K562 (cell line): ENCODE measurements at places on chromosomes 2 and 18. TPM values are rescaled to one million over a fixed set of nuclear protein-coding genes. Genes with fewer than 3 reads are reported as not detected.

DNA sequence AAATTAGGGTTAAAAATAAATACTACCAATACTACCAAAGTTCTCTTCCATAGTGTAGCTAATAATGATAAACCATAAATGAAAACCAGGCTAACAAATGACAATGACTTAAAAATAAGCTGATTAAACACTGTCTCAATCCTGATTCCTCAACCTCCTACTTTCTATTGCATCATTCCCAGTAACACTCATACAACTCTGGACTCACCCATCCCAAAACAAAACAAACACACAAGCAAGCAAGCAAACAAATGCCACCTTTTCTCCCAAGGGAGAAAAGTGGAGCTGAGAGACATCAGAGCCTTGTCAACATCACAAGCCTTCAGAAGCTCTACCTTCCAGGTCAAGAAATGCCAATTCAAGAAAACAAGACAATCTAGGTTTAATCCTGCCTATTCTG lies 620.7 kb downstream of the NYAP2 start:
- H3K27me3 ChIP-seq, result no peaks in the 10 kb centered on the region
- H3K27ac ChIP-seq, result no peak overlapping the region
- no peaks in the 10 kb centered on the region for H3K4me1 ChIP-seq
- no peak for DNase-seq

GRCh38 chr2:214550786-214551185 lies 139.9 kb downstream of the VWC2L start:
- no peaks in the 10 kb centered on the region for H3K27me3 ChIP-seq
- no peak for DNase-seq
- H3K36me3 ChIP-seq, result no peaks in the 10 kb centered on the region
- H3K4me3 ChIP-seq, result no peak overlapping the region
- no peak overlapping the region for H3K27ac ChIP-seq

DNA sequence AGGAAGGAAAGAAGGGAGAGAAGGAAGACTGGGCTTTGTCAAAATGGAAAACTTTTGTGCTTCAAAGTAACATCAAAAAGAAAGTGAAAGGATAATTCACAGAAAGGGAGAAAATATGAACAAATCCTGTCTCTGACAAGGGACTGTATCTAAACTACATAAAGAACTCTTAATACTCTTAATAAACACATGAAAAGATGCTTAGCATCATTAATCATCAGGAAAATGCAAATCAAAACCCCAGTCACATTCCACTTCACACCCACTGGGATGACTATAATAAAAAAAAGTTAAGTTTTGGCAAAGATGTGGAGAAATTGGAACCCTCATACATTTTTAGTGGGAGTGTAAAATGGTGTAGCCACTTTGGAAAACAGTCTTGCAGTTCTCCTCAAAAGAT lies 11.8 kb upstream of the ZFP36L2 start:
- H3K36me3 ChIP-seq, result no peaks in the 10 kb centered on the region
- H3K4me1 ChIP-seq, result no peaks in the 10 kb centered on the region; the same call in 1 of the 2 replicates
- H3K4me3 ChIP-seq, result no peak overlapping the region
- H3K27ac ChIP-seq, result no peak overlapping the region
- DNase-seq, result no peak

GRCh38 chr18:36811430-36811829 lies 17.4 kb downstream of the TPGS2 start:
- H3K27me3 ChIP-seq, result no peaks in the 10 kb centered on the region
- no peak for DNase-seq
- H3K27ac ChIP-seq, result no peak overlapping the region
- peaks cover 31% of the 10 kb centered on the region; the same call in 2 of the 3 replicates for H3K4me1 ChIP-seq
- no peak overlapping the region for H3K4me3 ChIP-seq

DNA sequence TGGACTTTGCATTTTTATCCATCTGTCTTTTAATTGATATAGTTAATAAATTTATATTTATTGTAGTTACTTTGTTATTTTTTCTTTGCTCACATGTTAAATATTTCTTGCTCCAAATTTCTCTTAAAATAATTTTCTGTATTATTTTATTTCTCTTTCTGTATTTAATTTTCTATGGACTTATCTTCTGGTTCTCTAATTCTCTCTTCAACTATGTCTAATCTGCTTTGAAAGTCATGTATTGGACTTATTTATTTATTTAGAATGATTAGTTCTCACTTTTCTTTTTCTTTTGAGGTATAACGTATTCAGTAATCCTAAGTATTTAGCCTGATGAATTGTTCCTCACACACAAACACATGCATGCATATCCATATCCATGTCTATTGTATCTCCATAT lies 53.1 kb downstream of the ASB1 start:
- peaks cover 11% of the 10 kb centered on the region for H3K27me3 ChIP-seq
- H3K4me3 ChIP-seq, result no peak overlapping the region
- no peak overlapping the region for H3K27ac ChIP-seq
- H3K4me1 ChIP-seq, result no peaks in the 10 kb centered on the region
- DNase-seq, result no peak

DNA sequence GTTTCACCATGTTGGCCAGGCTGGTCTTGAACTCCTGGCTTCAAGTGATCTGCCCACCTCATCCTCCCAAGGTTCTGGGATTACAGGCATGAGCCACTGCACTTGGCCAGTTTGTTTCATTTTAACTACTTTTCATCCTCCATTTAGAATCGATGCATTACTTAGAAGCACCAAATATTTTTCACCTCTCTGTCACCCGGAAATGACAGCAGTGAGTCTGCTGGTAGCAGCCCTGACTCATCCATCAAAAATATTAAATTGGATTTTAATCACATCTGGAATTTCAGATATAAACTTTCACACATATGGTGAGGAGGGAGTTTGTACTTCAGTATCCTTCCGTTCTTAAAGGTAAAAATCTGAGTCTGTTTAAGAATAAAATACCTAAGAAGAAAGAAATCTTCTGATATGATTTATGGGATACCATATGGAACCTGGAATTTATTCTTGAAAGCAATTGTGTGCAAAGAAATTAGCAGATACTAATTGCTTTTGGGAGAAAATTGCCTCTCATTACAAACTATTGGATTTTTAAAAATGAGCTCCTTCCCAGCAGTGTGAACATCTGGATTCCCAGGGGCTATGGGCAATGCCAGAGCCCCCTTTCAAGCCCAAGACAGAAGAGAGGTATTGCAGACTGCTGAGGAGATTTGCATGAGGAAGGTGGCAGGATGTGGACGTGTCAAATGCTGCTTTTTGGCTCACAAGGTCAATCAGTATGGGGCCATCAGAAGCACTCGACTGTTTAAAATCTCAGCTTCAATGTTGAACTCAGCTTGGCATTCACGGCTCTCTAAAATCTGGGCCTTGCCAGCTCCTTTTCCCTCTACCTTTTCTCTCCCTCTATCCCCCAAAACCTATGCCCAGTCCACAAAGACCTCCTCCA lies 279.5 kb upstream of the SIX2 start:
- H3K36me3 ChIP-seq, result no peaks in the 10 kb centered on the region
- DNase-seq, result no peak
- H3K4me3 ChIP-seq, result no peak overlapping the region
- no peaks in the 10 kb centered on the region for H3K4me1 ChIP-seq

GRCh38 chr2:88885679-88886416 lies 194.4 kb downstream of the RPIA start:
- H3K27me3 ChIP-seq, result no peaks in the 10 kb centered on the region
- no peak for DNase-seq
- no peaks in the 10 kb centered on the region for H3K36me3 ChIP-seq
- H3K4me3 ChIP-seq, result no peak overlapping the region

GRCh38 chr18:62583376-62583775 lies 60.6 kb downstream of the ZCCHC2 start:
- H3K4me1 ChIP-seq, result peaks cover 3% of the 10 kb centered on the region; the same call in 1 of the 2 replicates
- no peak for DNase-seq
- H3K36me3 ChIP-seq, result peaks cover 10% of the 10 kb centered on the region; the same call in 2 of the 3 replicates
- H3K4me3 ChIP-seq, result no peak overlapping the region
- no peak overlapping the region for H3K27ac ChIP-seq

- no peaks in the 10 kb centered on the region for H3K36me3 ChIP-seq
- no peaks in the 10 kb centered on the region for H3K27me3 ChIP-seq
- H3K27ac ChIP-seq, result no peak overlapping the region
These were observed 5.1 kb upstream of the DCC start for GRCh38 chr18:52334896-52335295.

DNA sequence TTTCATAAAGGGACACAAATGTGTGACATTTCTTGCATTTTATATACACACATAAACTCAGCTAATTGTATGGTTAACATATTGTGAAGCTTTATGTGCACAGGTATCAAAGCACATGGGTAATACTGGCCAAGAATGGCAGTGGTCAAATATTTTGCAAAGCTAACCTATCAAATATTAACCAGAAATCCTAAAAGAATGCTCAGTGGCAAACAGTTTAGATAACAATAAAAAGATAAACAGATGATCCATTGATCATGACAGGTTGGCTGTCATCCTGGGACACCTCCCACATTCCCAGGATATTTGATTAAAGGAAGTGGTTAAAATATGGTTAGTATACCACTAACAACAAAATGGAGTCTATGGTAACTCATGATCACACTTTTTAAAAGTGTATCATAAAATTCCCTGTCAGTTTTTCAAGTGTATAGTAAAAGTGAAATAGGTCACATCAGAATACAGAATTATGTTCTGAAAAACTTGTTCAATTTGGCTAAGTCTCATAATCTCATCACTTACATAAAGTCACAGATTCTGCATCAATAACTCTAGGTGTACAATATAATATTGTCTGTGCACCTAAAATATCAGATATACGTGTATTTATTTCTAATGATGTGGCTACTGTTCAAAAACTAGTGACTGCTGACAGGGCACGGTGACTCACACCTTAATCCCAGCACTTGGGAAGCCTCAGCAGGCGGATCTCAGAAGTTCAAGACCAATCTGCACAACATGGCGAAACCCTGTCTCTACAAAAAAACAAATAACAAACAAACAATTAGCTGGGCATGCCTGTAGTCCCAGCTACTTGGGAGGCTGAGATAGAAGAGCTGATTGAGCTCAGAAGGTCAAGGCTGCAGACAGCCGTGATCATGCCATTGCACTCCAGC lies 48.9 kb downstream of the CDH2 start:
- no peaks in the 10 kb centered on the region for H3K27me3 ChIP-seq
- no peak for DNase-seq
- no peaks in the 10 kb centered on the region for H3K4me1 ChIP-seq
- H3K36me3 ChIP-seq, result no peaks in the 10 kb centered on the region

GRCh38 chr2:232888839-232889529 lies 18.9 kb downstream of the SNORC start:
- peaks cover 5% of the 10 kb centered on the region; the same call in 1 of the 3 replicates for H3K4me1 ChIP-seq
- DNase-seq, result no peak
- no peak overlapping the region for H3K4me3 ChIP-seq
- peaks cover 11% of the 10 kb centered on the region; the same call in 2 of the 3 replicates for H3K27me3 ChIP-seq
- H3K36me3 ChIP-seq, result no peaks in the 10 kb centered on the region

- H3K27ac ChIP-seq, result no peak overlapping the region
- no peak overlapping the region for H3K4me3 ChIP-seq
- H3K4me1 ChIP-seq, result no peaks in the 10 kb centered on the region
- no peaks in the 10 kb centered on the region for H3K27me3 ChIP-seq
These were observed 985.8 kb upstream of the NRXN1 start for GRCh38 chr2:52017646-52018235.

GRCh38 chr2:26507088-26507487 lies 29.2 kb upstream of the OTOF start:
- peaks cover 33% of the 10 kb centered on the region for H3K27me3 ChIP-seq
- no peaks in the 10 kb centered on the region for H3K36me3 ChIP-seq
- DNase-seq, result no peak
- H3K4me3 ChIP-seq, result no peak overlapping the region
- H3K4me1 ChIP-seq, result no peaks in the 10 kb centered on the region; the same call in 2 of the 3 replicates
- H3K27ac ChIP-seq, result no peak overlapping the region

- no peak overlapping the region for H3K27ac ChIP-seq
- H3K4me3 ChIP-seq, result no peak overlapping the region
- no peaks in the 10 kb centered on the region for H3K4me1 ChIP-seq
- no peaks in the 10 kb centered on the region for H3K36me3 ChIP-seq
- H3K27me3 ChIP-seq, result no peaks in the 10 kb centered on the region
- DNase-seq, result no peak
These were observed 381.8 kb upstream of the POU3F3 start for GRCh38 chr2:104472076-104472475.

- DNase-seq, result no peak
- H3K4me1 ChIP-seq, result no peaks in the 10 kb centered on the region
- H3K4me3 ChIP-seq, result no peak overlapping the region
- H3K27ac ChIP-seq, result no peak overlapping the region
- H3K36me3 ChIP-seq, result no peaks in the 10 kb centered on the region
These were observed 51.8 kb downstream of the PKDCC start for GRCh38 chr2:42099438-42100173.

GRCh38 chr2:32860385-32860784 lies 86.4 kb upstream of the LTBP1 start:
- H3K27me3 ChIP-seq, result no peaks in the 10 kb centered on the region; the same call in 2 of the 3 replicates
- DNase-seq, result no peak
- H3K27ac ChIP-seq, result no peak overlapping the region

GRCh38 chr18:43277164-43277600 lies at the start of gene SYT4:
TSS of gene SYT4 (minus strand) at chr18:43277490. CDS start at chr18:43277281, 209 bp downstream.
- H3K36me3 ChIP-seq, result no peaks in the 10 kb centered on the region
- no peaks in the 10 kb centered on the region for H3K27me3 ChIP-seq
- no peak within 1 kb of the TSS for H3K4me3 ChIP-seq
- no peaks in the 10 kb centered on the region for H3K4me1 ChIP-seq
- H3K27ac ChIP-seq, result no peak within 1 kb of the TSS

- H3K27me3 ChIP-seq, result no peaks in the 10 kb centered on the region
- H3K27ac ChIP-seq, result peak overlapping the region; percentile 92
- peaks cover 10% of the 10 kb centered on the region for H3K4me1 ChIP-seq
- H3K36me3 ChIP-seq, result no peaks in the 10 kb centered on the region
These were observed 60.4 kb downstream of the DHRS9 start for GRCh38 chr2:169129703-169130243.

The CD207 gene
- not detected in 2 replicates for total RNA-seq

The SP100 gene
- 22.5 and 30.9 TPM in 2 replicates for total RNA-seq

The SIGLEC15 gene
- not detected in 2 replicates for total RNA-seq

The SDC1 gene
- total RNA-seq, result 2.7 TPM in 2 replicates

The SLC5A7 gene
- not detected in 2 replicates for total RNA-seq

The LRPPRC gene
- total RNA-seq, result 214 and 225 TPM in 2 replicates

The COLEC11 gene
- 2.9 and 4.3 TPM in 2 replicates for total RNA-seq

The ZNF521 gene
- total RNA-seq, result 2.3 and 2.8 TPM in 2 replicates

The ZNF24 gene
- 69.8 and 72.8 TPM in 2 replicates for total RNA-seq
